ENCODE measurements at places on chromosomes 13 and 19.

DNA sequence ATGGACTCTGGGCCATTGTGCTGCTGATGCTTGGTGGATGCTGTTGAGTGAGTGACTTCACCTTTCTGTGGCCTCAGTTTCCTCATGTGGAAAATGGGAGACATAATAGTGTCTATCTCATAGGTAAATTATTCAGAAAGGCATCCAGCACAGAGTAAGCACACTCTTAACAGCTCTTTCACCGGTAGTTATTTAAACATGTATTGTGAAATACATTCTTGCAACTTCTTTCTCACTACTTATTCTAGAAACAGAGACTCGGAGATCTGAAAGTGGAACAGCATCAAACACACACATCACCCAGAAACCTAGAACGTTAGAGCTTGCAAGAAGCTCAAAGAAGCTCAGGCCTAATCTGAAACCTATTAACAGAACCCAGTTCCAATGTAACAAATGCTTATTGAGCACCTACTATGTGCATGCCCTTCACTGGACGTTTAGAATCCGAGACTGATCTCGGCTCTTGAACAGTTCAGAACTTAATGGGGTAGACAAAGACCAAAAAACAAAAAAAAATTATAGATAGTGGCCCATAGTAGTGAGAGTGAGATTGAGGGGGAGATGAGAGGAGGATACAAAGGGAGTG, 4.1 kb downstream of the ZSWIM9 start:
- no peak for DNase-seq

GRCh38 chr13:89923052-89923451, 1424.4 kb upstream of the MIR17HG start:
- DNase-seq: peak; percentile 8

DNA sequence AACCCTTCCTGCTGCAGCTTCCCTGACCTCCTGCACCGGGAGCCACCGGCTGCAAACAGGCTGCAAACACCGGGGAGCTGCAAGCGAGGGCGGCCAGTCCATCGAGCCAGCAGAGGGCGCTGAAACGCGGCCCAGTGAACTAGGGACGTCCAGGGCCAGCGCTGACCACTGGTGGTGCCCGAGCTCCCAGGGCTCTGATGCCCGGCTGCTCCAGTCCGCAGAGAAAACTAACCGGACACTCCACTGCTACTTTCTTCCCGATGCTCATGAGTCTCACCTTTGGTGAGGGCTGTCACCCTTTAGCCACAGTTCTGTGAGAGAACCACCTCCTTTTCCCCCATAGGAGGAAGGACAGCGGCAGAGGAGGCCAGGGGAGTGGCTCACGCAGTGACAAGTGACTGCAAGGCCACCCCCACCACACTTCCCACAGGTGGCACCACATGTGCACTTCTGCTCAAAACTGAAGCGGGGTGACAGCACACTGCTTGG, 82.8 kb upstream of the MTIF3 start:
- DNase-seq: peak; percentile 23

DNA sequence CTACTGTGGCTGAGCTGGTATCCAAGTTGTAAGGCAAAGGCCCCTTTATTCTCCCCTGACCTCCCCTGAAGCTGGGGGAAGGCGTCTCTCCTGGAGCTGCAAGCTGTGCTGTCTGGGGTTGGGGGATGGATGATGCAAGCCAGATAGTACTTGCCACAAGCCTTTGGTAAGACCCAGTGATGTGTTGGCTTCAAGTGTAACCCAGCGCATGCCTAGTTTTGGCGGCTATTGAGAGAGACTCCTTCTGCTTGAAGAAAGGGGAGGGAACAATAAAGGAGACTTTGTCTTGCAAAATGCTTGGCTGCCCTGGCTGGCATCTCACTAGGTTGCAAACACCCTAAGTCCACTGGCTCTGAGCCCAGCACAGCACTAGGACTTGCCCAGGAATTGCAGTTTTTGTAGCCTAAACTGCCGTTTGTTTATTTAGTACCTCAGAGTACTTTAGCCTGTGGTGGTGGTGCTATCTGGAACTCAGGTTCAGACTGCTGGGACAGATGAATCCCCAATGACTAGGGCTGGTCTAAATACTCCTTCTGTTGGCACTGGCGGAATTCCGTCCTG, 108.2 kb downstream of the TNFSF13B start:
- DNase-seq: no peak

GRCh38 chr13:61880578-61881283, 465.1 kb upstream of the PCDH20 start:
- DNase-seq: peak; percentile 52
